A549 treated with Hydrocortisone at 1 μM for 4 hours (cell line): ENCODE measurements at places on chromosomes 6 and 20. TPM values are rescaled to one million over a fixed set of nuclear protein-coding genes. Genes with fewer than 3 reads are reported as not detected.

The ADTRP gene
- total RNA-seq, result 0.29 to 0.74 TPM (median 0.56 TPM) in 5 replicates

The PNLDC1 gene
- total RNA-seq, result 0.08 to 0.14 TPM in 2 of 5 replicates, not detected in the others

The CDH26 gene
- 0.06 to 0.30 TPM (median 0.13 TPM) in 5 replicates for total RNA-seq

The PPP1R16B gene
- total RNA-seq, result 0.08 to 0.22 TPM (median 0.14 TPM) in 5 replicates

The FILIP1 gene
- 0.20 to 0.35 TPM (median 0.29 TPM) in 5 replicates for total RNA-seq

The RAB5IF gene
- total RNA-seq, result 189 to 271 TPM (median 253 TPM) in 5 replicates

The C20orf144 gene
- 0.05 to 0.13 TPM (median 0.08 TPM) in 5 replicates for total RNA-seq

The VSX1 gene
- 0.68 to 1.0 TPM (median 0.99 TPM) in 5 replicates for total RNA-seq

The MTG2 gene
- total RNA-seq, result 33.3 to 41.8 TPM (median 36.8 TPM) in 5 replicates

The RBPJL gene
- not detected in 5 replicates for total RNA-seq

The LRRC73 gene
- total RNA-seq, result 0.71 to 1.4 TPM (median 1.1 TPM) in 5 replicates

The TMC2 gene
- total RNA-seq, result not detected in 5 replicates

The MYB gene
- 0.59 to 1.2 TPM (median 0.95 TPM) in 5 replicates for total RNA-seq

The TAGAP gene
- total RNA-seq, result not detected in 5 replicates

The FRK gene
- total RNA-seq, result 1.1 to 1.7 TPM (median 1.2 TPM) in 5 replicates

The TP53INP2 gene
- 6.6 to 9.0 TPM (median 7.9 TPM) in 5 replicates for total RNA-seq

The DEF6 gene
- 0.07 to 0.26 TPM (median 0.09 TPM) in 3 of 5 replicates, not detected in the others for total RNA-seq

The APOM gene
- total RNA-seq, result 2.9 to 3.8 TPM (median 3.4 TPM) in 5 replicates

The HLA-DRA gene
- total RNA-seq, result not detected in 5 replicates

The MCCD1 gene
- total RNA-seq, result not detected in 5 replicates

The AKAP12 gene
- 117 to 218 TPM (median 159 TPM) in 5 replicates for total RNA-seq

The MYL9 gene
- total RNA-seq, result 14.8 to 28.3 TPM (median 18.9 TPM) in 5 replicates

The GSTA1 gene
- total RNA-seq, result not detected in 5 replicates

The NRSN1 gene
- total RNA-seq, result not detected in 5 replicates

The BANF2 gene
- not detected in 5 replicates for total RNA-seq

The ZDHHC14 gene
- 2.6 to 4.1 TPM (median 3.1 TPM) in 5 replicates for total RNA-seq

The GPR63 gene
- total RNA-seq, result 0.38 to 0.47 TPM (median 0.43 TPM) in 5 replicates

The KHDRBS2 gene
- total RNA-seq, result not detected in 5 replicates

The ACSS1 gene
- total RNA-seq, result 16.1 to 18.5 TPM (median 17.3 TPM) in 5 replicates

The C6orf47 gene
- total RNA-seq, result 10.1 to 14.9 TPM (median 12.4 TPM) in 5 replicates

The UNC5CL gene
- 0.49 to 0.76 TPM (median 0.52 TPM) in 5 replicates for total RNA-seq

The CLIC5 gene
- total RNA-seq, result not detected in 5 replicates

The RBBP8NL gene
- total RNA-seq, result 0.62 to 1.3 TPM (median 0.98 TPM) in 5 replicates

The MYBL2 gene
- 76.0 to 80.6 TPM (median 80.0 TPM) in 5 replicates for total RNA-seq

The SNAI1 gene
- total RNA-seq, result 8.0 to 13.1 TPM (median 11.1 TPM) in 5 replicates

The LRRC1 gene
- 6.0 to 6.4 TPM (median 6.2 TPM) in 5 replicates for total RNA-seq

The FAM83B gene
- 0.02 to 0.03 TPM in 2 of 5 replicates, not detected in the others for total RNA-seq

The TFAP2A gene
- total RNA-seq, result 9.1 to 10.4 TPM (median 9.5 TPM) in 5 replicates

The CNR1 gene
- 1.3 to 1.9 TPM (median 1.7 TPM) in 5 replicates for total RNA-seq

The JARID2 gene
- total RNA-seq, result 9.4 to 13.5 TPM (median 11.5 TPM) in 5 replicates

The OOEP gene
- not detected in 5 replicates for total RNA-seq

The OR14J1 gene
- total RNA-seq, result not detected in 5 replicates

The SLC17A1 gene
- not detected in 5 replicates for total RNA-seq

The PRDM1 gene
- 4.8 to 7.7 TPM (median 6.3 TPM) in 5 replicates for total RNA-seq

The MCHR2 gene
- total RNA-seq, result not detected in 5 replicates

The C20orf202 gene
- total RNA-seq, result 0.07 TPM in 1 of 5 replicates, not detected in the others

The ADGB gene
- not detected in 5 replicates for total RNA-seq

The COX4I2 gene
- not detected in 5 replicates for total RNA-seq

The HLA-DRB5 gene
- not detected in 5 replicates for total RNA-seq

The CLPSL1 gene
- total RNA-seq, result not detected in 5 replicates

The DPPA5 gene
- total RNA-seq, result not detected in 5 replicates

The TMEM217 gene
- 0.41 to 0.82 TPM (median 0.64 TPM) in 5 replicates for total RNA-seq

The LKAAEAR1 gene
- 0.48 to 2.2 TPM (median 1.8 TPM) in 5 replicates for total RNA-seq

The RPS6KA2 gene
- 0.07 to 0.38 TPM (median 0.21 TPM) in 5 replicates for total RNA-seq

The RPP40 gene
- 20.9 to 28.7 TPM (median 22.5 TPM) in 5 replicates for total RNA-seq

The SLC13A3 gene
- total RNA-seq, result 0.09 to 0.14 TPM in 2 of 5 replicates, not detected in the others

The GSTA3 gene
- total RNA-seq, result not detected in 5 replicates

The PRICKLE4 gene
- 0.70 to 1.2 TPM (median 0.92 TPM) in 5 replicates for total RNA-seq
